NCI-H2171 treated with DMSO at 0.1 percent for 48 hours (cell line): ENCODE measurements at places on chromosomes 2 and 18.

DNA sequence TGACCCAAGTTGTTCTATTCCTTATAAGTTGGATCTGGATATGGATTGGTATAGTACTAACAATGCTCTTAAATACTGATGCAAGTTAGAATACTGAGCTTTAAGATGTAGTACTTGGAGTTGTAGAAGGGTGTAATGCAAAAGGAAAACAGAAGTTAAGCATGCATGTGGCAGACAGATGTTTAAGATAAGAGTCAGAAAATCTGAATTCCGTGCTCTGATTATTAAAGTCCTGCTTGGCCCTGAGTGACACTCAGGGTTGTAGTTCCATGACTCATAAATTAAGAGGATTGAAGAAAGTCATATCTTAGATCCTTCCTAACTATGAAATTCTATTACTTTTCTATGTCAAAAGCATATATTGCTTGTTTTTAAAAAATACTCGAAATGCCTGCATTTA is 250.6 kb downstream of the RPRM start:
- DNase-seq, result no peak

- peak; percentile 70 for DNase-seq
These were observed 368.5 kb downstream of the LRRTM1 start for GRCh38 chr2:79935771-79936657.

GRCh38 chr2:240383871-240384700 is 51.4 kb upstream of the GPC1 start:
- DNase-seq, result no peak

DNA sequence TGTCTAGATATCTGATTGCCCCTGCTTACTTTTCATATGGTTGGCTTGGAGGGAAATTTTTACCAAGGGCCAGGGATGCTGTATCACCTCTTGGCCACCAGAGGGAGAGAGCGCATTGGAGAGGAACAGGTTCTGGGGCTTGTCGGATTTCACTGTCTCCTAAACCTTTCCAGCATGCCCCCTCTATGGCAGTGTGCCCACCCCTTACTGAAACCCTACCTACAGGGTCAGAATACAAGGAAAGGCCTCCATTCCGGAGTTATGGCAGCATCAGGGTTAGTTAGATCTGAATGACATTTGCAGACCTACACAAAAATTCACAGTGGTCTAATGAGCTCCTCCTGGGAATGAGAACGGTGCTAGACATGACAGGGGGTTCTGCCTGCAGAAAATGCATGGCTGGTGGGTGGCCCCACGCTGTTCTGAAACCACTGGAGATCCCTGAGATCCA is 5.8 kb downstream of the SLC14A2 start:
- peak; percentile 68 for DNase-seq

GRCh38 chr2:219215871-219216534 is 2.8 kb downstream of the ABCB6 start:
- DNase-seq, result no peak

- DNase-seq, result no peak
These were observed 192.3 kb upstream of the OSR1 start for GRCh38 chr2:19550750-19551149.

- DNase-seq, result no peak
These were observed 240.0 kb upstream of the GULP1 start for GRCh38 chr2:188051706-188052105.

DNA sequence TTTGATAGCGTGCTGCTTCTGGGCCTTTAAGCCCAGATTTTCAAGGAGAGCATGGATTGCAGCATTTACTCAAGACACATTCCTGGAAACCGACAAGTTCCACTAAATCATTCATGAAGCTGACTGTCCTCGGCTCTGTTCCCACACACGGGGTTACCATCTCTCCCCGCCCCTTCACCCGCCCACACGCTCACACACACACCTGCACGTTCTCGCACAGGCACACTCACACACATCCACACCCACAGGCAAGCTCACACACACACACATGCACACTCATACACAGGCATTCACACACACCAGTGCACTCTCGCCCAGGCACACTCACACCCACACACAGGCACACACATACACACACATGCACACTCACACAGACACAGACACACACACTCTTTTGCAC is 150.0 kb upstream of the AGAP1 start:
- no peak for DNase-seq

GRCh38 chr2:216505133-216506106 is 6.8 kb downstream of the RPL37A start:
- no peak for DNase-seq

DNA sequence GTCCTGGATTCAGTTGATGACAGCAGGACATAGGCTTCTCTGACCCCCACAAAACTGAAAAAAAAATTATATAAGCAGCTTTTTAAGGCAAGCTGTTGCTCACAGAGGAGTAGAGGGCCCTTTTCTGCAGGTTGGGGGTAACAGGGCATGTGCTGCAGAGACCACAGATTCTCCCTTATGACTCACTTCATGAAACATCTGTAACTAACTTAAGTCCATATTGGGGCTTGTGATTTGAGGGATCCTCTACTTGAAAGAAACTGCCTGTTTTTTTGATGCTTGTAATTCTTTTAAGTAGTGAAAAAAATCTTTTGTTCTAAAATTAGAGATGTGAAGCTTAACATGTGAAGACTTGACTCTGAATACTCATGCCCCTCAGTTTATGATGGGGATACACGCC is 33.4 kb downstream of the XRCC5 start:
- DNase-seq, result peak; percentile 42

- no peak for DNase-seq
These were observed 173.5 kb upstream of the AGAP1 start for GRCh38 chr2:235320326-235320725.

DNA sequence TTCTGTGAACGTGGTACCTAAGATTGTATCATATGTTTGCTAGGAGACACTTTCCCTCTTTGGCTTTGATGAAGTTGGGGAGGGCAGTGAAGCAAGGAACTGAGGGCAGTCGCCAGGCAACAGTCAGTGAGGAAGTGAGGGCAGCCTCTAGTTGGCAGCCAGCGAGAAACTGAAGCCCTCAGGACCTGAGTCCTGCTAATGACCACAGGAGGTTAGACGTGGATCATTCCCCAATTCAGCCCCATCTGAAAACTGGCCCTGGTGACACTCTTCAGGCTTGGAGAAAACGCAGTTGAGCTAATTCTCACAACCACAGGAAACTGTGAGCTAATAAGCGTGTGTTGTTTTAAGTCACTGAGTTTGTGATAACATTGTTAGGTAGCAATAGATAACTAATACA is 84.5 kb upstream of the REG3G start:
- DNase-seq, result no peak

DNA sequence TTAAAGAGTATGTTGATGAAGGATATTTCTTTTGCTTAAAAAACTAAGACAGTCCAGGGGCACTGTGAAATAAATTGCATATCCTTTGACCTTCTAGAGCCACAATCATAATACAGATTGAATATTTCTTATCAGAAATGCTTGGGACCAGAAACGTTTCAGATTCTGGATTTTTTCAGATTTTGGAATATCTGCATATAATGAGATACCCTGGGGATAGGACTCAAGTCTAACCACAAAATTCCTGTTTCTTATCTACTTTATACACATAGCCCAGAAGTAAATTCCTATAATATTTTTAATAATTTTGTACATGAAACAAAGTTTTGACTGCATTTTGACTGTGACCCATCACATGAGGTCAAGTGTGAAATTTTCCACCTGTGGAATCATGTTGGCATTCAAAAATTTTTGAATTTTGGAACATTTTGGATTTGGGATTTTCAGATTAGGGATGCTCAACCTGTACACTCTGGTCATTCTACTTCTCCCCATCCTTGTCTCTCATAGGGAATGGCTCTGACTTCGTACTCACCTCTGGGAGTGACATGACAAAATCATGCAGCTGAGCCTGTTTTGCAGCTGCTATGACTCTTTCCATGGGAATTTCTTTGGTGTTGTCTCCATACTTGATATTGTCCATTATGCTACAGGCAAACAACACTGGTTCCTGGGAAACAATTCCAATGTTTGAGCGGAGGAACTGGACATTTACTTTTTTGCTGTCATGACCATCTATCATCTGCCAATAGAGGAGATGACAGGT is 25.7 kb downstream of the G6PC2 start:
- no peak for DNase-seq

GRCh38 chr2:207231106-207231865 is 65.5 kb upstream of the KLF7 start:
- no peak for DNase-seq
